ENCODE measurements at places on chromosomes 5 and 9.

DNA sequence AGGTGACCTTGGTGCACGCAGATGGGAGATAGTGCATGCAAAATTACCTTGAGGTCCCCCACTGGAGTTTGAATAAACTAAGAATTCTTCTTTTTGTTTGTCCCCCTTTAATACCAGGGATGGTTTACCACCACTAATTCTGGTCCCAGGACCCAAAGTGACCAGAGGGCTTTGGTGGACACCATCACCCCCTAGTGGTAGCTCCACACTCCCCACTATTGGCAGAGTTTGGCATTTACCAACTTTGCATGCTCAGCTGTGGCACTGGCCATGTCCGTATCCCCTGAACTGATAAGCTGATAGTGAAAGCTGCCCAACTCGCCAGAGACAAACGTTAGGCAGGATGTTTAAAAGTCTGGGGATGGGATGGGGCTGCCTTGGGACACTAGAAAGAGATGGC, 3.3 kb downstream of the ASTN2 start:
- no peak for DNase-seq

- no peak for DNase-seq
Measured at GRCh38 chr9:136160995-136161610, 42.4 kb upstream of the TMEM250 start.

DNA sequence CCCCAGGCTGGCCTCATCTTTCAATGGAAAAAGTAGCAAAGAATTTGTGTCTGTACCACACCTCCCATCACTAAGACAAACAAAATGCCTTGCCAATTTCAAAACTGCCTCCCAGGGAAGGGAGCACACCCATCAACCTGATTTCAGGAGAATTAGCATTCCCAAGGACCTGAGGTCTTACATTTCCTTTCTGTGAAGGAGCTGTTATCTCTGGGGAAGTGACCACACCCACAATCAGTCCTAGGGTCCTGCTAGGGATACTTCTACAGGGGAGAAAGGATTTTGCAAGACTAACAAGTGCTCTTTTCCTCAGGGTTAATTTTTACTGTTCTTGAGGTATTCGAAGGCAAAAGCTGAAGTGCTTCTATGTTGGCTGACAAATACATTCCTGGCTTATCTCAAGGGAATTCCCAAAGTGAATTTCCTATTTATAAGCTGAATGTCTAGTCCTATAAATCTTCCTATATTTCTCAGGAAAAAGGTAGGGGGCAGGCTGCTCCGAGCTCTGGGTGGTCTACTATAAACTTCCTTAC, 97.4 kb upstream of the ITGA1 start:
- no peak for DNase-seq

- no peak for DNase-seq
Measured at GRCh38 chr5:96963267-96963666, 27.4 kb downstream of the LNPEP start.

GRCh38 chr9:127214421-127215267, 49.9 kb upstream of the GARNL3 start:
- DNase-seq: peak; percentile 53

DNA sequence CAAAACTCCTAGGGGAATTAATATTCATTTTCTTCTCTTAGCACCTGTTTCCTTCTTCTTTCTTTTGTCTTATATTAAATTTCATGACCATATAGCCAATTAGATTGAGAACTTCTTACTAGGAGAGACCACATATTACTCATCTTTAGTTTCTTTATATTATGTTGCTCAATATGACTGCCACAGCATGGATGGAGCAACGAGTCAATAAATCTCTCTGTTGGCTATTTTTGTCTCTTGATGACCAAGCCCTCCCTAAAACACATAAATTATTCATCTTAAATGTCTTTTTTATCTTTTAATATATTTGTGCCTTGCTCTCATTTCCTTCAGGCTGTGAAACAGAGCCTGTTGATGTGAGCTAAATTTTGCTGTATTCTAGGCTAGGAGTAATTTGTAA, 123.0 kb downstream of the ADAMTSL1 start:
- DNase-seq: no peak

DNA sequence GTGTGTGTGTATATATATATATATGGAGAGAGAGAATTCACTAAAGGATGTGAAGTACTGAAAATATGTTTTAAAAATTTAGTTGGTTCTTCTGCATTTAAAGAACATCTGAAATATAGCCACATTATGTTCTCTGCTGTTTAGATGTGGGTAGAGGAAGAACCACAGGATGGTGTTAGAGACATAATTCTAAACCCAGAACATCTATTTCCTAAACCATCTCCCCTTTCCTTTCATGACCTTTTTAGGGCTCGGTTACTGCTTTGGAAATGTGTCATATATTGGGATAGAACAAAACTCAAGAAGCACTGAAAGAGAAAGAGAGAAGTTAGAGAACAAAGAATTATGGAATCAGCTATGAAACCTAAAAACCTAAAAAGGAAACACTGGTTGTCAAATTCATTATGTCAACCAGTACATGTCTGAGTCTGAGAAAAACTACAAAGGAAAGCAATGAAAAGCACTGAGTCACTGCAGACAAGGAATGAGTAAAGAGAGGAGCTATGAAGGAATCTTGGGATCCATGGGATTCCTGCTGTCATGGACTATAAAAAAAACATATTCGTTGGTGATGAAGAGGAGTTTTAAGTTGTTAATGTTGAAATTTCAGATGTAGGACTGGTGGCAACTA, 28.4 kb downstream of the SLC12A2 start:
- DNase-seq: no peak

DNA sequence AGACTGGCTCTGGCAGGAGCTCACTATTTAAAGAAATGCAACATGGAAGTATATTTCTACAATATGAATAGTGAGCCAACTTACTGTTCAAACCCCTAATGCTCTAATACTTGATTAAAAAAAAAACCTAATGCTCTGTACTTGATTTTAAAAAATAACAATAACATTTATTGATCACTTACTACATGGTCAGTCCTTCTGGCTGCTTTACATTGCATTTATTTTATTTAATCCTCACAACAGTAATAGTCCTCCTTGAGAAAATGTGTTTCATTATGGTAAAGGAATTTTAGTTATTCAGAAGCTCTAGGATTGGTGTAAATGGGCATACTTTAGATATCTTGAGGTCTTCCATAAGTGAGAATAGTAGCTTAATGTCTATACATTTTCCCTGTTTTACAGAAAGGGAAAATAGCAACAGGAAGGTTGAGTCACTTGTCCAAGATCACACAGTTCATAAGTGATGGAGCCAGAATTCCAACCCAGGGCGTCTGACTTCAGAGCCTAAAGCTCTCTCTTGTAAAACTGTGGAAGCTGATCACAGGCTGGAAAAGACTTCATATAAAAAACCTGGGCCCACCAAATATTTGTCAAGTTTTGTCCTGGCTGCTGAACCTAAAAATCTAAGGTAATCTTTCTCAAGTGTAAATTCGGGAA, 1.0 kb downstream of the STARD4 start:
- DNase-seq: no peak

DNA sequence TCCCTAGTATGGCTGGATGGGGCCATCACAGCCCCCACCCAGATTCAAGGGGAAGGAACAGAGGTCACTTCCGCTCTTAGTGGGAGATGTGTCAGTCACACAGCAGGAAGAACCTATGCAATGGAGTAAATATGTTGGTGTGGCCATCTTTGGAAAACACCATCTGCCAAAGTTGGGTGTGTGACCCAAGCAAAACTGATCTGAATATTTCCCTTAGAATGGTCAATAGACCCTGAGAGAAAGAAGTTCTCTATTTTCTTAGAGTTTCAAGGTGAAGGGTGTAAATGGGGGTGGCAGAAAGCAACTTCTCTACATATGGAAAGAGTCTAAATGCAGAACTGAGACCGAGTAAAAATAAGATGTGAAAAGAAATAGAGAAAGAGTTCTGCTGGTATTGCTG, 212.7 kb downstream of the ESM1 start:
- no peak for DNase-seq

- DNase-seq: no peak
Measured at GRCh38 chr5:38921174-38921573, 75.4 kb downstream of the OSMR start.
